ENCODE measurements at places on chromosomes 12 and 14.

DNA sequence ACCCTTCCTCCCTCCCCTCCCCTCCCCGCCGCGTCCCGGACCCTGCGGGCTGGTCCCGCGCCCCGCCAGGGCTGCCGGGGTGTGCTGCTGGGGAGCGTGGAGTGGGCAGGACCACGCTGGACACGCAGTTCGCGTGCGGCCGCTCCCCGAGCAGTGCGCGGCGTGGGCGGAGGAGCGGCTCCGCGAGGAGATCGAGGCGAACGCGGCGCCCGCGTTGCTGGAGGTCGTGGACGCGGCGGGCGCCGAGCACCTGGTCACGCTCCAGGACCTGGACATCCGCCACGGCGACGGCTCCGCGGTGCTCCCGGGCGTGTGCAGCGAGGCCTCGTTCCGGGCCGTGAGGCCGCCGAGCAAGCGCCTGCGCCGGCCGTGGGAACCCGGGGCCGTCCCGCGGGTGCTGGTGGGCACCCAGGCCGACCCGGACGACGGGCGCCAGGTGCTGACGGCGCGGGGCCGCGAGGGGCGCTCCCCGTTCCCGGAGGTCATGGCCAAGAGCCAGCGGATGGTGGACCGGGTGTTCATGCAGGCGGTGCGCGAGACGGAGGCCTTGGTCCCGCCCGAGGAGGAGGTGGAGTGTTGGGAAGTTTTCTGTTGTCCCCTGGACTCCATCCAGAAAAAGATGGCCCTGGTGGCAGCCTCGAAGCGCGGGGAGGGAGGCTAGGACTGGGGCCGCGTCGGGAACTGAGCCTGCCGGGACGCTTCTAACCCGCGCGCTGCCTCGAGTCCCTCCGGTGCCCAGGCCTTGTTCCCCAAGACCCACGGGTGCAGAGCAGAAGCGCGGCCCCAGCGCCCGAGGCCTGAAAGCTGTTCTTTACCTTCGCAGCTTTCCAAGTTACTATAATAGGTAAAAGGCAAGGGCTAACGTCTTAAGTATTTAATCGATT is 54.7 kb upstream of the EIF5 start:
- no peak for DNase-seq

DNA sequence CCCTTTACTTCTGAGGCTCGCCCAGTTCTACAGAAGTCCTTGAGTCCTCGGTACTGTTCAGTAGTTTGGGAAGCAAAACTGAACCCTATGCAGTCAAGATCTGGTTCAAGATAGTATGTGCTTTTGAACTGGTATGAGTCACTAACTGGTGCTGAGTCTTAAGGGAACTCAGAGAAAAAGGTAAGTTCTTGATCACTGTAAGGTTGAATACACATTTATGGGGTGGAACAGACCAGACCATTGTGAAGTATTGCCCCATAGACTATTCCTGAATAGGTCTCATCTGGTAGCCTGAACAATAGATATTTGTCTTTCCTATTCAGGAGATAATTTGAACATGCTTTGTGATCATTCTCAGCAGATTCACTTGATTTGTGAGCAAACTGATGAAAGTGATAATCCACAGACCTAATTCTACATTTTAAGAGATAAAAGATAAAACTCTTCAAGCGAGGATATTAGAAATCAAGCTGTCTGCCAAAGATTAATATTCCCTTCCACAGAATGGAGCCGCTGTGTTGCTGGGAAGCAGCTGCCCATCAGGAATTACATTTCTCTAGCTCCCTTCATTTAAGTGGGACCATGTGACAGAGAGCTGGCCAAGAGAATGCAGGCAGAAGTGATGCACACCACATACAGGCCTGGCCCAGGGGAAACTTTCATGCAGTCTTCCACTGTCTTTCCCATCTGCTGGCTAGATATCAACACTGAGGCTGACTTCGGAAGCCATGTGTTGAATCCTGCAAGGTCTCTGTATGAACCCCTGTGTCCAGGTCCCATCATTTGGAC is 369.8 kb upstream of the GARIN6 start:
- DNase-seq: no peak

DNA sequence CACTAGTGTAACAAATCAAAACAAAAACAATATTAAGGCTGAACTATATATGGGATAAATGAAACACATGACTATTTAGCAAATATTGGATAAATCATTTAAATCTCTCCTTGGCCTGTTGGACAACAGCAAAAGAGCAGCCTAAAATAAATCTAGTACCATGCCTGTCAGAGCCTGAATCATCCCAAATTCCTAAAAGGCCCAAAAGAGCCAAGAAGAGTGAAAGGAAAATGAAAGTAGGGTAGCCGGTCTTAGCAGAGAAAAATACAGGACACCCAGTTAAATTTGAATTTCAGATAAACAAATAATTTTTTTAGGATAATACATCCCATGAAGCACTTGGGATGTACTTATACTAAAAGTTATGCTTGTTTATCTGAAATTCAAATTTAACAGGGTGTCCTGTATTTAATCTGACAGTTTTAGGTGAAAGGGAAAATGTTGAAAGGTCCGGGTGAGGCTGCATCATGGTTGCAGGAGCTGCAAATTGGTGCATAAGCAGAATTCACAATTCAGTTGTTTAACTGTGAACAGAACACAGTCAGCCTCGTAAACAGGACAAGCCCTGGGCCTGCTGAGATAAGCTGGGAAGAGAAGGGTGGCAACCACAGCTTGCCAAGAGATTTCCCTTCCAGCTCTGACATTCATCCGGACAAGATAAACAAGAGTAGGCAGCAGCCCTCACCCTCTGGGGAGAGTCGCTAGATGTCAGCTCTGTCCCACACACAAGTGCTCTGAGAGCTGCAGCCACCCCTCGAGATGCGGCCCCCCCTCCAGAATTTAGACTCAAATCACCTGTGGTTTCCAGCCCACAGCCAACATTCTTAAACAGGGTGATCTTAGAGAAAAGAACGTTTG is 30.3 kb downstream of the DMAC2L start:
- DNase-seq: peak; percentile 19

DNA sequence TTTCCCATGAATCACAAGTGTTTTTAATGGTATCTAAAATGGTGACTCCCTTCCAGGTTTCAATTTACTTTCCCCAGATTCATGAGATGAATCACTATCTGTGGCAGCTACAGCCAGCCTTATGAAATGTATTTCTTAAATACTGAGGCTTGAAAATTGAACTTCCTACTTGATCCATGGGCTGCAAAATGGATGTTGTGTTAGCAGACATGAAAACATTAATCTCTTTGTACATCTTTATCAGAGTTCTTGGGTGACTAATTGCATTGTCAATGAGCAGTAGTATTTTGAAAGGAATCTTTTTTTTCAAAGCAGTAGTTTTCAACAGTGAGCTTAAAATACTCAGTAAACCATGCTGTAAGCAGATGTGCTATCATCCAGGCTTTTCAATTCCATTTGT is 250.8 kb downstream of the SLC6A15 start:
- DNase-seq: no peak

- DNase-seq: no peak
These were observed 448.9 kb upstream of the TBX3 start for GRCh38 chr12:115132905-115133304.
